Activated CD8-positive, alpha-beta T cell treated with anti-CD3 and anti-CD28 coated beads for 36 hours (primary cell): ENCODE measurements at places on chromosomes 3 and 15. TPM values are rescaled to one million over a fixed set of nuclear protein-coding genes. Genes with fewer than 3 reads are reported as not detected.

The PLA2G4E gene
- total RNA-seq = not detected

The SH2D7 gene
- not detected for total RNA-seq

The ERICH6 gene
- total RNA-seq = not detected

The CHAC1 gene
- 21.9 TPM for total RNA-seq

The C3orf85 gene
- total RNA-seq = not detected

The KCNMB3 gene
- 0.34 TPM for total RNA-seq

The TERC gene
- 29.0 TPM for total RNA-seq

The ALS2CL gene
- total RNA-seq = 1.7 TPM

The SPINK8 gene
- not detected for total RNA-seq

The LXN gene
- 7.8 TPM for total RNA-seq
